ENCODE measurements at places on chromosomes 3 and 15.

GRCh38 chr15:61871926-61872522 lies 188.2 kb downstream of the VPS13C start:
- DNase-seq: no peak

DNA sequence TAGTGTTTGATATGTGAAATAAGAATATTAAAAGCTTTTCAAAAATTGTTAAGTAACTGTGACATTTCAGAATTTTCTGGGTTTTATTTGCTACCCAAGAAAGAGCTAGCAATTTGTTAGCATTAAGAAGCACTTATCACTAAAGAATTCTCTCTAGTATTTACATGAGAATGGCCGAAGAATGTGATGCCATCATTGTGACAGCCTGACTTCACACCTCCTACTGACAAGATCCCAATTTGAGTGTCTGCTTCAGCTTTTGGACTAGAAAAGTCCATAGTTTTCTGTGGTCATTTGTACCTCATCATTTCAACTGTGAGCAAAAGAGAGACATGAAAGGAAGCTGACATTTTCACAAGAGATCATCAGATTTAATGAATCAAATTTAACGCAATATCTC lies 548.1 kb upstream of the AGTR1 start:
- no peak for DNase-seq

DNA sequence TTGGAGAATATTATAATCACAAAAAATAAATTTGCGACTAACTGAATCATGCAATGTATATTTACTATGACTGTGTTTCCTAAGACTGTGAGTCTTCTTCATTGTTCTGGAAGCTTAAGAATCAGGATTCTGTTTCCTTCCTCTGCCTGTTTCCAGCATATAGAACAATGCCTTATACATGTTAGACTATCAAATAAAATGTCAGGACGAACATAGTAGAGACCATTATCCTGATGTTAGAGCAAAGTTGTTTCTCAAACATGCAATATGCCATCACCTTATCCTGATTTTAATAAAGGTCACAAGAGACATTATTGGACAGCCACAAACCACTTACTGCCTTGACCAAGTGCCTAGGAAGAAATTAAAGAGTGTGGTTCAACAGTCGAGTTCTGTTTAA lies 457.4 kb upstream of the AGTR1 start:
- DNase-seq: no peak

GRCh38 chr3:139561959-139562676 lies 22.6 kb upstream of the RBP1 start:
- DNase-seq: no peak

DNA sequence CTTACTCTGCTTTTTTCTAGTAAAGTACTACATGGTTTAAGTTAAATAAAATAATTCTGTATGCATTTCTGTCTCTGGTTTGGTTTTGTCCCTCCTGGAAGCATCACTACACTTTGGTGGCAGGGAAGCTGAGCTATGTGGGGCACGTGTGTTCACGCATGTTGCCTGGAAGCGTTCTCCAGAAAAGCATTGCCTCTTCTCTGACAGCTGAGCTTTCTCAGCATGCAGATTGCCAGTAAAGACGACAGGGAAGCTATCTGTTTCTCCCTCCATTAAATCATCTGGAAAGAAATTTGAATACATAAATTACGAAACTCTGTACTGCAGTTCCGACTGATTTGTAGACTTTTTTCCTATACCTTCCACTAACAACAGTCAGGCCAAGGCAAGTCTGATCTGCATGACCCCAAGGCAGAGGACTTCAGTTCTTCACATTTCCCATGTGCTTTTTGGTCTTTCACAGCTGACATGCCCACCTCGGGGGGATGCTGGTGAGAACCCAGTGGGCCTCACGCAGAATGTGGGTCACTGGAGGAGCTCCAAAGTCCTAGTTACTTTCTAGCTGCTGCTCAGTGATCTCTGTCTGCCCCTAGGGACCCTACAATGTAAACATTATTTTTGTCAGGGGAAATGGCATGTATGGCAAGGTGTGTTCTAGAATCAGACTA lies 43.0 kb downstream of the PGPEP1L start:
- DNase-seq: no peak

DNA sequence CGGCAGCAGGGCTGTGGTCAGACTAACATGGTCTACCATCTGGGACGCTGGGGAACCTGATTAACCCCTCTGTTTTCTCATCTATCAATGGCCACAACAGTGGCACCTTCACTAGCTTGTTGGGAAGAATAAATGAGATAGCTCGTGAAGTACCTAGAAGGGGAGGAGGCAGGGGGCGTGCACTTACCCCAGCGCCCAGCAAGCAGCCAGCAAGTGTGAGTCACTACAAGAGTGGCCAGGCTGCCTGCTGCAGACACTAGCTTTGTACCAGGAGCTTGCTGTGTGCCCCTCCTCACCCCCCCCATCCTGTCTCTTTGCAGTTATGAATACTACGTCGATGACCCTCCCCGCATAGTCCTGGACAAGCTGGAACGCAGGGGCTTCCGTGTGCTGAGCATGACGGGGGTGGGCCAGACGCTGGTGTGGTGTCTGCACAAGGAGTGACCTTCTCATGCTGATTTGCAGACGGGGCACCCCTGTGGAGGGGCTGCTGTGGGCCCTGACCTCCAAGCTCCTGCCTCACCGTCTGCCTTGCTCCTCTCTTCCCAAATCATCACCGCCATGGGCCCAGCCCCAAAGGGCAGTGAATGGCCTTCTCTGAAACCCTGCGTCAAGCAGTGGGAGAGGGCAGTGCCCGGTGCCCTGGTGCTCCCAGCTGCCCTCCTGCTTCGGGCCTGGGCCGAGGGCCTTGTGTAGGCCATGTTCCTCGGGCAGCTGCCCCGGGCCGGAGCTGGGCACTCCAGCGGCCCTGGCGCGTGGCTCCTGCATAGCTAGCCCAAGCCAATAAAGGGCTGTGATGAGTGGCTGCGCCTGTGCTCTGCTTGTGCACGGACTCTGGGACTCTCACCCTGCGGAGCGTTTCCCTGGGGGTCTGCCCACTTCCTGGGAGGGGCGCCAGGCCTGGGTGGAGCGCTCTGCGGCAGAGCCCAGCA lies 2.6 kb upstream of the C15orf62 start:
- DNase-seq: no peak

GRCh38 chr3:135165260-135165659 lies 370.2 kb downstream of the EPHB1 start:
- DNase-seq: no peak

DNA sequence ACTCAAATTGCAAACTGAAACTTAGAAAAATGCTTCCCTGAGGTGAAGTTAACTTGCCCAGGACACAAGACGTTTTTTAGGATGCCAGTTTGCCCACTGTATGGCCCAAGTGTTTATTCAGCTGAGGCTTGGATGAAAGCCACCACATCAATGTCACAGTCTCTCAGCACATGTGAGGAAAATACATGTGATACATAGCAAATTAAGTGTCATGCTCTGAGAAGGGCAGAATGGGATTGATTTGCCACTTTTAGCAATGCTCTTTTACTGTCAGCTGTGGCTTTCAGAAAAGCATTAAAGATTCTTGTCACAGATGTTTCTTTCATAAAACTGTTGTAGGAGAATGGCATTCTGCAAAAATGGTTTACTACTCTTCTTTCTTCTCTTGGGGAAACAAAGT lies 165.5 kb downstream of the ZIC1 start:
- no peak for DNase-seq

DNA sequence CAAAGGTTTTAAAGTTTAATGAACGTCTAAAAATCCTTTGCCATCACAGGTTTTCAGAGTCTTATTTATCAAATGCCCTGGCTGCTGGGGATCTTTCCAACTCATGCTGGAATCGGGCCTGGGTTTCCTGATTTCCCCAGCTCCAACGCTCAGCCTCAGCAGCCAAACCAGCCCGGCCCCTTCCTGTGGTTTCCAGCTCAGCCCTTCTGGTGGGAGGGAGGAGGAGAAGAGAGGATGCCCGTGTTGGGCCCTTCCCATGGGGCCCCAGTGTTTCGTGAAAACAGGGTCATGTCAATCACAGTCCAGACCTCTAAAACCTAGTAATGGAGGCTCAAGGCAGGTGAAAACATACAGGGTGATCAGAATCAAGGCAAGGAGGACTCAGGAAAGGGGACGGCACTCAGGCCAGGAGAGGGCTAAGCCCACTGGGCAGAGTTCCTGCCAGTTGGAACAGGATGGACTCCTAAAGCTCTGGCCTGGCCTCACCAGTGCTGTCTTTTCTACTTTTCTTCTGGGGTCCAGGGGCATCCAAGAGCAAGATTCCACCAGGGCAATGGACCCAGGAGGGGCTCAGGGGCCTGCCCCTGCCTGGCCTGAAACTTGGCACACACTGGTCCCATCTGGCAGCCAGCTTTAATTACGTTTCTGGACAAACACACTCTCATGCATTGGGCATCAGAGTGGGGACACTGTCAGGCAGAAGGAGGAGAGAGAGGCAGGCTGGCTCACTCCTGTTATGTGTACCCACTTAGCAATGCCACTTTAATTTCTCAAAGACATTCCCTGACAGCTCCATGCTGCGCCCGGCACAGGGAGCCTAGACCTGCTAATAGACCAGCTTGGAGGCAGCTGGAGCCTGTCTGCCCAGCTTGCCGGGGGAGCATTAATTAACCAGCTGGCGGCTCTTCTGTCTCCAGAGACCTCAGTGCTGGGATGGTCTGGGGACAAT lies 194.6 kb downstream of the FAM43A start:
- no peak for DNase-seq

DNA sequence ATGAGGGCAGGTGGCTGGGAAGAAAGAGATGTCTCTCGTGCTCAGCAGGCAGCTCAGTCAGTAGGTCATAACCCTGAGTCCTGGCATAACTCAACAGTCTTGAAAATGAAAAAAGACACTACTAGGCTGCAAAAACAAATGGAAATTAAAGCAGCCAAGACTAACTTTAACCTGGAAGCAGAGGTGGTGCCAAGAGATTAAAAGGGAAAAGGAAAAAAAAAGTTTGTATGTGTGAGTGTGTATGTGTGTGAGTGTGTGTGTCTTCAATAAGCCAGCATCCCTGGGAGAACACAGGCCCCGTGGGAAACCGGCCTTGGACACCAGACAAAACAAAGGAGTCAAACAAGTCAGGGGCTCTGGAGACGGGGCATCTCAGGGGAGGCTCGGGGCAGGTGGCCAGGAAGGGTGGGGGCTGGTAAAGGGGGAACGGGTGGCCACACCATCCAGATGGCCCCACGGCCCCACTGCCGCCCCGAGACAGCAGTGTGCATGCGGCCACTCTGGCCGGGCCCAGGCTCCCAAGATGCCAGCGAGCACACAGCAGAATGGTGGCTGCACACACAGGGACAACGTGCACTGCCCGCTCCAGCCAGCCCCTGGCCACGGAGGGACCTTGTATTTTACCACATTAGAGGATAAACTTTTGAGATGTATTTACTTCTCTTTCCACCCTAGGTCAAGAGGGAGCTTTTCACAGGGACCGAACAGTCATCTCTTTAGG lies 23.8 kb downstream of the CYFIP1 start:
- DNase-seq: no peak

DNA sequence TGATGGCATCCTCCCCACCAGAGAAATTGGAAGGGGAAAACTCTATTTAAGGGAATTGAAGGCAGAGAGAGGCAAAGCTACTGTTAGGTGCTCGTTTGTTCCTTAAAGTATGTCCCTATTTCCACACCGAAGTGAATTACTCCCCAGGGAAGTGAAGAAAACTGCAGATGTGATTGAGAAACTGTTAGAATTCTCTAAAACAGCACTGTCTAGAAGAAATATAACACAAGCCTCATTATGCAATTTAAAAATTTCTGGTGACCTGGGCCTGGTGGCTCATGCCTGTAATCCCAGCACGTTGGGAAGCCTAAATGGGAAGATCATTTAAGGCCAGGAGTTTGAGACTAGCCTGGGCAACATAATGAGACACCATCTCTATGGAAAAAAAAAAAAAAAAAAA lies 305.0 kb downstream of the SHQ1 start:
- DNase-seq: no peak

- DNase-seq: no peak
Measured at GRCh38 chr3:170322566-170323269, 34.8 kb upstream of the SKIL start.

DNA sequence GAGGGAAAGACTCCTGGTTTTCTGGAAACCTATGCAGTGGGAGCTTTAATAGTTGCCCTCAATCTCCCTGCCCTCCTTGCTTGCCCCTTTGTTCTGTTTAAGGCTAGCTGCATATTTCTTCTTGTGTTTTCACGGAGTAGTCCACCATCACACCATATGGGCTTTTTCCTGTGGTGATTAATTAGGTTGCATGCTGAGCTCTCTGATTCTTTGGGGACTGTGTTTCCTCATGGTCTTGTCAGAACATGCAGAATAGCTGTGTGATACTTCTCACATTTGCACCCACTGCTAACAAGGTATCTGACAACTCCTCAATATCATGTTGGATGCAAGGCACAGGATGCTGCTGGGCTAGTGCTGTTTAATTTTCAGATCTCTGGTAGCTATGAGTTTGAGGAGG lies 139.6 kb downstream of the PTPRG start:
- no peak for DNase-seq

DNA sequence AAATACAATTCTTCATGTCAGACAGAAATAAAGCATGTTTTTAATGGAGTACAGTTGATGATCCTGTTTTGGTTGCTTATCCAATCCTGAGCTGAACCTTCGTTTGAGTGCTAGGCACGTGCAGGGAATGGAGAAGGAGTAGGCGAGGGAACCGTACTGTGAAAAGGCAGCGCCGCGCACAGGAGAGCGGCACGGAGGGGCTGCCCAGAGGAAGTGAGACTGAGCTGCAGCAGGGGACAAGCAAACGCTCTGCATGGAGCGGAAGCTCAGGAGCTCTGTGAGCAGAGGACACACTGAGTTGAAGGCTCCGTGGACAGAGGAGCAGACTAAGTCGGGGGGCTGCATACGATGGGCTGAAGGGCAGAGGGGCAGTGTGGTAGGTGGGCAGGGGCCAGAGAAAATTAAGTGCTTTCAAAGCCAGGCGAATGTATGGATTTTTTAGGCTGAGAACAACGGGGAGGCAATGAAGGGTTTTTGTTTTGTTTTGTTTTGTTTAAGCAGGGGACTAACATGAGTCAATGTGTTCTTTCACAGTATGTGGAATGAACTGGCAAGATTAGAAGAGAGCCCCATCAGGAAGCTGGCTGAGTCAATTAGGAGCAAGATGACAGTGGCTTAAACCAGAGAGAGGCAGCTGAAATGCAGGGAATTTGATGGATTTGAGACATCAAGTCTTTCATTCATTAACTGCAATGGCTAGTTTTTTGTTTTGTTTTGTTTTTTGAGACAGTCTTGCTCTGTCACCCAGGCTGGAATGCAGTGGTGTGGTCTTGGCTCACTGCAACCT lies 23.8 kb upstream of the TM2D3 start:
- no peak for DNase-seq

DNA sequence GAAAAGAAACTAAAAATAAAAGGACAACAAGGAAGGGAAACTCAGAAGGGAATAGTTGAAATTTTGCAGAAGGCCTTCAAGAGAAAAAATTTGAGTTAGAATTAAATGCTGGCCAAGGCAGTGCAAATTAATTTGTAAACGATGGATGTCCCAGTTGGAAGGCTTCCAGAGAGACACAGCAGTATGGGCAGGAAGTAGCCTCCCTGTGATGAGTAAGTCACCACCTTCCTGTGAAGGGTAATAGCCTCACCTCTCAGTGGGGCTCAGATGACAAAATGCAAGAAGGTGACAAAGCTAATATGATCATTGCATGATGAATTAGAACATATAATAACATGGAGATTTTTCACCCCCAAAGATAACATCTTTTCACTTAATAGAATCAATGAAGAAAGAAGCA lies 27.3 kb upstream of the TMCO5A start:
- no peak for DNase-seq

GRCh38 chr15:98798375-98798893 lies 150.1 kb downstream of the IGF1R start:
- DNase-seq: no peak

GRCh38 chr3:143121241-143122088 lies 1.9 kb downstream of the CHST2 start:
- peak; percentile 45 for DNase-seq

Data from HL-60 (cell line).